ENCODE measurements at places on chromosomes 6 and 20.

GRCh38 chr6:31251261-31251660, 20.6 kb downstream of the HLA-C start:
- no peak for DNase-seq

GRCh38 chr6:24667378-24667803, 514 bp downstream of the ACOT13 start:
- DNase-seq = no peak

GRCh38 chr20:41480054-41480770, 113.6 kb upstream of the EMILIN3 start:
- DNase-seq = no peak

DNA sequence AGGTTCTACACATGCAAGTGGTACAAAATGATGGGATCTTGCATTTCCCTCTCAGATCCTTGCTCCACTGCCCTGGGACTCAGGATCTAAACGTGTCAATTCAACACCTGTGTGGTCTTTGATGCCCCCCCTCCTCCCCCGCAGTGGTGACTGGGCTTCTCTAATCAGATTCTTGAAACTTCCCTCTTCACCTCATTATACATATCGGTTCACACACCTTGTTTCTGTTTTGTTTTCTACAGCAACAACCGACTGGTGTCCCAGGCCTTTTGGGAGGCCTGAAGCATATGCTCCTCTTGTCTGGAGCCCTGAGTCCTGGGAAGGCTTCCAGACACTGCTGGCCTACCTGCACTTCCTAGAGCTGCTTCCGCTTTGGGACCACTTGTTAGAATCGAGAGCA, 20.0 kb downstream of the SAMD3 start:
- DNase-seq = no peak

DNA sequence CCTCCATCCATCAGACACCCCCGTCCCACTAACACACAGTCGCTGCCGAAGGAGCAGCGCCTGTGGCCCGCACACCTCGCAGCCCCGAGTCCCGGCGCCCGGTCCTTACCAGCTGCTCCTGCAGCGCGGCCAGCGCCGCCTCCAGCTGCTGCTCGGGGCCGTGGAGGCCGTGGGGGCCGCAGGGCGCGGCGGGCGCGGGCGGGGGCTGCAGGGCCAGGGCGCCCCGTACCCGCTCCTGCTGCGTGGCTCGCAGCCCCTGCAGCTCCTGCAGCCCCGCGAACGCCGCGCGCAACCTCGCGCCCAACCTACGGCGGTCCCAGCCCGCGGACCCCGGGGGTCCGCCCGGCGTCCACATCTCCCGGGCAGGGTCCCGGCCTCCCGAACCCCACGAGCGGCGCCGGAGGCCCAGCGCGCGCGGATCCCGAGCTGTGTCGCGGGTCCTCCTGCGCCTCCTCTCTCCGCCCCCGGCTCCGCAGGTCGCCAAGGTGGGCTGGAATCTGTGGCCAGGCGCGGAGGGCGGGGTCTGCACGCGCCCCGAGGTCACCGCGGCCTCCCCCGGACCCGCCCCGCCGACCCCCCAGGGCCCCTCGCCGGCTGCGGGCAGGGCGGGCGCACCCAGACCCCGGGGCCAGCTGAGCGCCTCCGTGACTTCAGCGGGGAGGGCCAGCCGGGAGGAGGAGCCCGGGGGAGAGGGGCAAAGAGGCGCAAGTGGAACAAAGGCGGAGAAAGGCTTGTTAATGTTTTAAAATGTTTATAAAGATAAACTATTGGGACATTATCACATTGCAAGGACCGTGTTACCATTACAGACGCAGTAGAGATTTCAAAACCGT, at the start of gene DACT2:
DACT2 (minus strand) TSS at position 499 of the 833 bp plus-strand sequence; CDS start at position 355, 144 bp downstream.
- DNase-seq = no peak

GRCh38 chr6:139690007-139690406, 315.6 kb upstream of the CITED2 start:
- no peak for DNase-seq

DNA sequence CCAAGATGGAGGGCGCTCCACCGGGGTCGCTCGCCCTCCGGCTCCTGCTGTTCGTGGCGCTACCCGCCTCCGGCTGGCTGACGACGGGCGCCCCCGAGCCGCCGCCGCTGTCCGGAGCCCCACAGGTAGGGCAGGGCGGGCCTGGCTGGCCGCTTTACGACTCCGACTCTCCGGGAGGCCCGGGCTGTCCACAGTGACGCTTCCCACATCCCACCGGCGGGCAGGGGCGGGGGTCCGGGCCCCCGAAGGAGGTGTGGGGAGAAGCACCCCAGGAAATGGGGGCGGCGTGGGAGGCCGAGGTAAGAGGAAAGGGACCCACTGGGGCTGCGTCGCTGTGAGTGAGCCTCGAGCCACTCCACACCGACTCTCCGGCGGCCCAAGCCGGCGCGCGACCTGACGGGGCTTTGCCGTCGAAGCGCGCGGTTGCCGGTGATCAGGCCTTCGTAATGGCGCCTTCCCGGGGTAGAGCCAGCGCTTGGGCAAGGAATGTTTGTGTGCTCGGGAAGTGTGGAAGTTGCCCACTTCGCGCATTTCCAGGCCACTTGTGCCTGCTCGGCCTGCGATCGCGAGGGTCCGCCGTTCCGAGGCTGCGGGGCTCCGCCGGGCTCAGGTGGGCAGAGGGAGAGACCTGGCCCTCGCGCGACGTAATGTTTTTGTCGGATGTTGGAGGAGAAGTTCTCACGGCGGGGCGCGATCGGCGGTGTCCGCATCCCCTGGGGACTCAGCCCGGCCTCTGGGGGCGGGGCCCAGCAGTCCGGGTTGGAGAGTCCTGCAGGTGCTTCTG, 427 bp downstream of the GINM1 start:
- DNase-seq = no peak

GRCh38 chr6:35476004-35476403, 7.8 kb downstream of the RPL10A start:
- no peak for DNase-seq

GRCh38 chr6:42702200-42702599, 20.2 kb downstream of the PRPH2 start:
- DNase-seq = no peak

- no peak for DNase-seq
These were observed 78.0 kb upstream of the TMEM181 start for GRCh38 chr6:158481690-158482473.

- no peak for DNase-seq
These were observed 15.8 kb upstream of the FAM8A1 start for GRCh38 chr6:17584241-17584803.

DNA sequence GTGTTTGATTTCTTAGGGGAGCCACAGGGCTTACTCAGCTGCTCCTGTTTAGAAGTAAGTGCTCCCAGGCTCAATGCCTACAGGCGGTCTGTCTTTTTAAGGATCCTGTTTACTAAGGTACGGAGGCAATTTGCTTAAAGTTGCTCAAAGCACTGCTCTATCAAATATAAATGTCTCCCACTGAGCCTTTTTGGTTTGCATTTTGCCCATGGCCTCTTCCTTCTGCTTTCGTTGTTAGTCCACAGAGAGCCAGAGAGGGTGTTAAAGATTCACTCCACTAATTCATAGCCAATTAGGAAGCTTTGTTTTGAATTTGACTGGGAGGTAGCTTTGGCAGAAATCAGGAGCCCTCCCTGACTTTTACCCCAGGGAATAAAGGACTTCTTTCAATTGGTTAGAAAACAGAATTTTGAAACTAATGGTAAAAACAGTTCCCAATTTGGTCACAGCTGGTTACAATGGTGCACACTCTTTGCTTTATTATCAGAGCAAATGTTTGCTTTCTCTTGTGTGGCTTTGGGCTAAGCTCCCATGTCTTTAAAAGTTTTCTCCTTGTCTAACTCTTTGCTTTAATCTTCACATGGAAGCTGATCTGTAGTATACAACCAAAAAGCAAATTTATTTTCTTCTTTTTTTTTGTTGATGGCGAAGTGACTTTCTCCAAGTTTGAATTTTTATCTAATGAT, 126.2 kb downstream of the IMPG1 start:
- DNase-seq = no peak

- DNase-seq = no peak
These were observed 139.1 kb upstream of the POU3F2 start for GRCh38 chr6:98695091-98695801.

DNA sequence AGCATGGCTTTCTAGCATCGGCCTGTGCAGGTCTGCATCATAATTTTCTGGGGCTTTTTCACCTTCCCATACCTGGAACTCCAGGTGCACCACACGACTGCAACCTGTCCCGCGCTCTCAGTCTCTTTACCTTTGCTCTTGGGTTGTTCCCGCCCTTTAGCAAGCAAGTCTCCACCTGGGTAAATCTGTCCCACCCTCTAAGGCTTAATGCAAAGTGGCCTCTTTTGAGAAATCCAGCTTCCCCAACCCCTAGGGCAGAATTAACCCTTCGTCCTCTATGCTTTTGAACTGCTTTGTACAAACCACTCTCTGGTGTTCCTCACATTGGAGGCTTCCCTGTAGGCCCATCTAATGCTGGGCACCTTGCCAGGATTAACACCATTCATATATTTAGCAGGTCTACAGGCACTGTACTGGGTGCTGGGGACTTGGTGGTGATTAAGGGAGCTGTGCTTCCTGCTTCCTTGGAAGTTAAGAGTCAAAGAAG, 2.8 kb downstream of the ITPR3 start:
- no peak for DNase-seq

- DNase-seq = no peak
These were observed 224.9 kb downstream of the FARS2 start for GRCh38 chr6:5486214-5486613.

DNA sequence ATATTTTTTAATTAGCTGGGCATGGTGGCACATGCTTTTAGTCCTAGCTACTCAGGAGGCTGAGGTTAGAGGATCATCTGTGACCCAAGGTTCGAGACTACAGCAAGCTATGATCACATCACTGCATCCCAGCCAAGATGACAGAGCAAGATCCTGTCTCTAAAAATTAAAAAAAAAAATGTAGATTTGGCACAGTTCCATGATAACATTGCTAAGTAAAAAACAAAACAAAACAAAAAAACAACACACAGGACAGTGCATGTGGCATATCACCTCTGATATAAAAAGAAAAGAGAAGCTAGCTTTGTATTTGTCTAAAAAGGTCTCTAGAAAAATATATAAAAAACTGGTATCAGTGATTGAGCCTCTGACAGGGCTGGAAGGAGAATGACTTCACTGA, 24.6 kb downstream of the RNF24 start:
- DNase-seq = no peak

- DNase-seq = no peak
These were observed 995 bp downstream of the RSPO4 start for GRCh38 chr20:1001116-1001515.

- no peak for DNase-seq
These were observed 26.9 kb downstream of the CDH26 start for GRCh38 chr20:59985164-59985563.

DNA sequence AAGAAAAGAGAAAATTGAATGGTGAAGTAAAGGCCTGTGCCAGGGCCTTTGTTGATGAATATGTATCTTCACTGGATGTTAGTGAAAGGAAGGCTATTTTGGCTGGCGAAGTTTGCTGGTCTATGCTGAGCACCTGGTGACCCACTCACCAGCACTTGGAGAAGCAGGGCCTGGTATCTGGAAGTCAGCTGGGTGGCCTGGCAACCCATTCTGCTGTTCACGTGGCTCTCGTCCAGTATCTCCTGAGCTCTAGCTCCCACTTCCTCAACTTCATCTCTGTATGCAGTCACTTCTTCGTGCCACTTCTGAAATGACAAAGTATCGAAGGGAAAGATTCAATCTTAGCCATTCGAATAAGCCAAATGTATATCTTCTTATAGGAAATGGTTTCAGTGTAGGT, 283.7 kb downstream of the SYNE1 start:
- DNase-seq = no peak

DNA sequence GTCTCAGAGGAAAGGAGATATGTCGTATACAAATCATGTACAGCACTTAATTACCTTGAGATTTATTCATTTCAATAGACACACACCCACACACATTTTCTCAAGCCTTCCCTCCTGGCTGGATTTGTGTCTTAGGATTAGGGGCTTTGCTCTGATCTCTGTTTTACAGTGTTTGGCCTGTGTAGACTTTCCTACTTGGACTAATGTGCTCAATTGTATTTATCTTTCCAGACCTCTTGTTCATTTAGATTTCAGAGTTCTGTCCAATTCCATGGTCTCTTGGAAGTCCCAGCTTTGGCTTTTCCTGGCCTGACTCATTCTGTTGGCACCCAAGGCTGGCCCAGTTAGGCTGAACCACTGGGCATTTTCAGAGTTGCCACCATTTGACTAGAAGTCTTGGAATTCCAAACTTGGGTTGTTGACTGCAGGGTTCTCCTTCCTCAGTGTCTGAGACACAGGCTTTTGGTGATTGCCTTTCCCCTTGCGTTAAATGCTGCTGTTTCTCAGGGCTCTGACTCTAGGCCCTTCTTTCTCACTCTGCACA, 8.9 kb upstream of the RFPL4B start:
- DNase-seq = no peak

- DNase-seq = no peak
These were observed 107.5 kb upstream of the PRSS16 start for GRCh38 chr6:27139756-27140579.

GRCh38 chr6:85408039-85408438, 41.8 kb upstream of the NT5E start:
- DNase-seq = no peak

DNA sequence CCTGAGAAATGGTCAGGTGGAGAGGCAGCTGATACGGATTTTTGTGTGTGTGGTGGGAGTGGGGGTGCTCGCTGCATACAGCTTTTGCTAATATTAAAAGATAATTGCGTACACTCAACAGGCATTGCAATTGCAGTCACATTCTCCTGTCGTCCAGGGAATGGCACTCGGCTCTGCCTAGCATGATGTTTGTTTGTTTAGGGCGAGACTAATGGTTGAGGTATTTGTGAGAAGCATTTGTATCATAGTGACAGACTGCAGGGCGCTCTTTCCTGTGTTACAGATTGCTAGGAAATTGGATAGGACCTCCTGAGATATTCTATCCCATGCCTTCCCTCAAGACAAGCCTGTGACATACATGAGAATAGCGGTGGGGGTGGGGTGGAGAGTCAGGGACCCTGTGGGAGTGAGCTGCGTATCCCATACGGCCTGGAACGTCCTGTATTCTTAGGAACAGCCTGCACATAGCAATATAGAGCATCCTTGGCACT, 207.4 kb downstream of the SOX4 start:
- no peak for DNase-seq

DNA sequence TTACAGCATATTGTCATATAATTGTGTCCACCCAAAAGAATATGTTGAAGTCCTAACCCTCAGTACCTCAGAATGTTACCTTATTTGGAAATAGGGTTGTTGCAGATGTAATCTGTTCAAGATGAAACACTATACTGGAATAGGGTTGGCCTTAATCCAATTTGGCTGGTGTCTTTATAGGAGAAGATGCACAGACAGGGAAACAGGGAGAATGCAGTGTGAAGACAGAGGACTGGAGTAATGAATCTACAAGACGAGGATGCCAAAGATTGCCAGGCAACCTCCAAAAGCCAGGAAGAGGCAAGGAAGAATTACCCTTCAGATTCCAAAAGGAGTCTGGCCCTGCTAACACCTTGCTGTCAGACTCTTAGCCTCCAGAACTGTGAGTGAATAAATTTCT, 482.9 kb downstream of the PTPRT start:
- no peak for DNase-seq
